Immature natural killer cell (primary cell): ENCODE measurements at places on chromosomes 7 and 10.

GRCh38 chr7:76262683-76263402, 39.6 kb upstream of the HSPB1 start:
- DNase-seq, result peak; percentile 25

- DNase-seq, result peak; percentile 2
Measured at GRCh38 chr7:122143376-122143750, 686 bp downstream of the AASS start.

DNA sequence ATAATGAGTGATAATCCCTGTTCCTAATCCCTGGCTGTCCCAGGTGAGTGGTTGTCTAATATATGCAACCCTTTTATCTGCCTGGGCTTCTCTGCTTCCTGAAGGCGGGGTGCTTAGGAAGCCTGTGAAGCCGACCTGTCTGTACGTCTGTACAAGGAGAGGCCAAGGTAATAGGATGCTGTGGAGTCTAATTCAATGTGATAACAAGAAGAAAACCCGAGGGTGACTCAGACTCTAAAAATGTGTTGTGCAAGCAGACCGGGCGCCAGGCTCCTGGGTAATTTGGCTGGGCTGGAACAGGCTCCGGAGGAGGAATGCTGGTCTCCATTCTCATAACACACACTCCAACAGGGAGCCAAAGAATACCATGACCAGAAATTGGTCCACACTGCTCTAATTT, 43.6 kb downstream of the THNSL1 start:
- DNase-seq, result no peak

DNA sequence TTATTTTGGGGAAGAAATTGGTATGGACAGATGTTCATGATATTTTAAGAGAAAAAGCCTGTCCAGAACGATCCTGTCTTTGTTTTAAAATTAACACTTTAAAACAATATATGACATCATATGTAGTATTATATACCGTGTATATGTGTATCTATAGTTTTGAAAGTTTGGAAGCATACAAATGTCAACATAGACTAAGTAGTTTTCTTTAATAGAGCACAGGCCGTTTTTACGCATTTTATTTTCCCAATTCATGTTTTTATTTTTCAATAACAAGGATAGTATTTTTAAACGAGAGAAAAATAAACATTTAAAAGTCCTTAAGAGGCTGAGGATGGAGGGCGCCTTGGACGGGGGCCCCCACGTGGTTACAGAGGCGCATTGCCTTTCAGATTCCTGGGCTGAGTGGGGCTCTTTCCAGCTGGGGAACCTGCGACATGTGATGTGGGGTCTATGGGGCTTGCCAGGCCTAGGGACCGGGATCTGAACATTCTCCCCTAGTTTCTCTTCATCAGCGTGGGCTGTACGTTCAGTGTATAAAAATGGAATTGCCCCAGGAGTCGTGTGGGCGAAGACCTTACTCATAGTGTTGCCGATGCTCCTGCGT, 127.8 kb upstream of the ZNF746 start:
- DNase-seq, result peak; percentile 35

GRCh38 chr7:17380736-17381662, 82.5 kb downstream of the AHR start:
- no peak for DNase-seq

DNA sequence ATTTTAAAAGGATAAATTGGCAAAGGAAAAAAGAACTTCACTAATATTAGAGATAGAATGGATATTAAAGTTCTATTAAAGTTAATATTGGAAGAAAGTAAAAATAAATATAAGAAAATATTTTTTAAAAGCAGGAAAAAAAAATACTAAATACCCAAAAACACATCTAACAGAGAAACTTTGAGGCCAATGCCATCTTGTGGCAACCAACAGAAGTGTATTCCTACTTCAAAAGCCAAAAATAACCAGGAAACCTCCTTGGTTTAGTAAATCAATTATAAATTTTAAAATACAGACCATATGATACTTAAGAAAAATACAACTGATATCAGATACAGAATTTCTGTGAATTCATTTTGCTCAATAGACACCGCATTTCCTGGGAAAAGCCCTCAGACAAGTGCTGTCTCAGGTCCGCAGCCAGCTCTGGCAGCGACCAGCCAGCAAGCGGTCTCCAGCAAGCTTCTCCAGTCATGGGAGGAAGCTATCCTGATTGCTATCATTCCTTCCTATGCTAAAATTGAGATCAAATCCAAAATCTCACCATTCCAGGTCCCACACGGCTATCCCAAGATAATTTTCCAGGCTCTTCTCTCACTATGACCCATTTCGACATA, 65.3 kb downstream of the LMBR1 start:
- no peak for DNase-seq

- DNase-seq, result no peak
Measured at GRCh38 chr10:28892818-28893547, 215.7 kb downstream of the BAMBI start.
